ENCODE measurements at places on chromosomes 3 and 15.

DNA sequence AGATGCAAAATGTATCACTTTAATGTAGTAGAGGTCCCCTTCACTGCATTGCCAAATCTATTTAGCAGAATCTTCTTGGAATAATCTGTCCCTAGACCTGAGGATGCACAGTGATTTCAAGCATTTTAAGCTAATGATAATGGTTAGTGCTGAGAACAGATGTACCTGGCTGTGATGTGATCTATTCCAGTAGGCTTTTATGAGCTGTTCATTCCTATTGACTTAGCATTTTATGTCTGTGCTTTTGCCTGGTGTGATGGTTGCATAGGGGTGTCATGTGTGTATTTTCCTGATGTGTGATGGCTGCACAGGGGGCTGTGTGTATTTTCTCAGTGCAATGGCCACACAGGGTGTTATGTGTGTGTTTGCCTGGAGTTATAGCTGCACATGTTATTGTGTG lies 272.9 kb downstream of the TIGIT start:
- DNase-seq, result no peak

DNA sequence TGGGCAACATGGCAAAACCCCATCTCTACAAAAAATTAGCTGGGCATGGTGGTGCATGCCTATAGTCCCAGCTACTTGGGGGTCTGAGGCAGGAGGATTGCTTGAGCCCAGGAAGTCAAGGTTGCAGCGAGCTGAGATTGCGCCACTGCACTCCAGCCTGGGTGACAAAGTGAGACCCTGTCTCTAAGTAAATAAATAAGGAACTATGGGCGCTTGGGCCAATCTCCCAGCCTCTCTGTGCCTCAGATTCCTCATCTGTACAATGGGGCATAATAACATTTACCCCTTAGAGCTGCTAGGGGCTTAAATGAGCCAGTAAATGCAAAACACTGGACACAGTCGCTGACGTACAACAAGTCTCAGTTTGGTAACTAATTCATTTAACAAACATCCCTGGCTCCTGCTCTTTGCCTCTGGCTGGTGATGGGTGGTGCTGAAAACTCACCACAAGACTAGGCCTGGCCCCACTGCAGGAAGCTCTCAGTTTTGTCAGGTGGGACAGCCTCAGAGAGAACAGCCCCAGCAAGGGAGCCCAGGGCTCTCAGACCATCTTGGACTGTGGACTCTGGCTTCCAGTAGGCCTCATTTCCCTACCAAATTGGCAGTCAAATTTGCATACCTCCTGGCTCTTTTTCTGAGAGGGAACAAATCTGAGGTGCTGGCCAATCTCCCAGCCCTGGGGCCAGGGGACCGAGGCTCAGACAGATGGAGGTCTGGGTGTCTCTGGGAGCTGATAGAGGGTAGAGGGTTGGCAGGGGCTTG lies 6.4 kb upstream of the TBC1D2B start:
- no peak for DNase-seq

DNA sequence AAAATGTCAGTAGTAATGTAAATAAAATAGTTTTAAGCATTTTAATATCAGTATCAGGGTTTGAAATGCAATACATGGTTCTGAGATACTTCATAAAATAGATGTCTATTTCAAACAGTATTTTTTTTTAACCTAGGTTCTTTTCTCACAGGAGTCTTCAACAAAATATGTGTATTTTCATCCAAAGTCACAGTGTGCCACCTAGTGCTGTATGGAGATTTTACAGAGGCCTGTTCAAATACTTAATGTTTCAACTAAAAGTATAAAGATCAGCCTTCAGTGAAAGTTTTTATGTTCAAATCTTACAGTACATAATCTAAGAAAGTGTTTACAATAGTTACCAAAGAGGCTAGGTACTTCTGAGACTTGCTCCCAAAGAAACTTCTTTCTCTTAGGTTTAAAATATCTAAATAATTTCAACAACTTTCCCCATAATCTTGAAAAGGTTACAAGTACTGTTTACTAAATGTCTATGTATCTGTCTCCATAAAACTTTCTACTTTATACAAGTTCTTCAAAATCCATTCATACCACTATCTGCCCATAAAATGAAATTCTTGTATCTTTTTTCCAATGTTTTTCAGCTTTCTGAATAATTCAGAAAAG lies 38.3 kb downstream of the SCAPER start:
- DNase-seq, result no peak

DNA sequence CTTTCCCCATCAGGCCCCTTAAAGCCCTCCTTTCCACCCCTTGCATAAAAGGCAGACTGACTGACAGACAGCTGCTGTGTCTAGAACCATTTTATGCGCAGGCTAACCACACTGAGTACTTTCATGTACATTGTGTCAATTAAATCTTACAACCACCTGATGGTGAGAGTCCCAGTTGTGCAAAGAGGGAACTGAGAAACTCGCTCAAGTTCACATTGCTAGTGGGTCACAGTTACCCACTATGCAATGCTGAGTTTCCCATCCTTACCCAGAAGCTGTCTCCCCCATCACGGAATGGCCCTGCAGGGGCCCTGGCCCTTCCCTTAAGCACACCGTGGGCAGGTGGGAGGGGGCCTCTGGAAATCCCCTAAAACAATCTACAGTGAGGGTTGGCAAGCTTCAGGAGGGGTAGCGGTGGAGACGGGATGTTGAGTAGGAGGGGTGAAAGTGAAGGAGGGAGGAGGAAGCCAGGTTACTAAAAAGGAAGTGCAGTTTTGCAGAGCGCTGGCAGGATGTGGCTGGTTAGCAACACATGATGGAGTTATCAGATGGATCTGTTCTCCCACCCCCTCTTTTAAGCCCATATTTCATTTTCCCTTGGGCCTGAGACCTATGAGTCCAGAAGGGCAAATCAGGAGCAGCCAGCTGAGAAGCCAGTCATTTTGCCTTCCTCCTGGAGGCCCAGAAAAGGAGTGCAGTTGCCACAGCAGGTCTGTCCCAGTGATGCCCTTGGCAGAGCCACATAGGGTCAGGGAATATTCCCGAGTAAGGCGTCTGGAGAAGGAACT lies 30.0 kb downstream of the STARD5 start:
- DNase-seq, result peak; percentile 48

DNA sequence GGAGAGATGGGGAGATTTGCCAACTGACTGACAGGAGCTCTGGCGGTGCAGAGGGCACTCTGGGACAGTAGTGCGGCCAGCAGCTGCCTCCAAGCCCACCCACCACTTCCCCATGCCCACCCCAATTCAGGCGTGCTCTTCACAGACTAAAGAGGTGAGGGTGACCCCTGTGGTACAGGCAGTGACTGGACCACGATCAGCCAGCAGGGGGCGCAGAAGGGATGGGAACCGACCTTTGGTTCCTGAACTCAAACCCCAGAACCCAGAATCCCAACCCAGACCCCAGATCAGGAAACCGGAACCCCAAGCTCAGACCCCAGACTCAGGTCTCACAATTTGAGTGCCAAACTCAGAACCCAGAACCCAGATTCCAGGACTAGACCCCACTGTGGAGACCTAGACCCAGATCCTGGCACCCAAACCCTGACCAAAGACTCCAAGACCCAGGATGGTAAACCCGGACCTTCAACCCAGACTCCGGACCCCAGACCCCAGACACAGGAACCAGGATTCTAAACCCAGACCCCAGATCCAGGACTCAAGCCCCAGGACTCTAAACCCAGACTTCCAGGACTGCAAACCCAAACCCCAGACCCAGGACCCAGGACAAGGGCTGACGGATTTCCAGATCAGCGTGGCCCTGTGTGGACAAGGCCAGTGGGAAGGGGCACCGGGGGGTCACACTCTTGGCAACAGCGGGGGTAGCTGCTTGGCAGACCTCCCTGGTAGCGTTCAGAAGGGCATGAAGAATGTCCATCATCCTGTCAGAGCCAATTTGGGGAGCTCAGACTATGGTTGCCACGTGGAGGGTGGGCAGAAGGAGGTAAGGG lies 3.7 kb upstream of the MYL3 start:
- no peak for DNase-seq

DNA sequence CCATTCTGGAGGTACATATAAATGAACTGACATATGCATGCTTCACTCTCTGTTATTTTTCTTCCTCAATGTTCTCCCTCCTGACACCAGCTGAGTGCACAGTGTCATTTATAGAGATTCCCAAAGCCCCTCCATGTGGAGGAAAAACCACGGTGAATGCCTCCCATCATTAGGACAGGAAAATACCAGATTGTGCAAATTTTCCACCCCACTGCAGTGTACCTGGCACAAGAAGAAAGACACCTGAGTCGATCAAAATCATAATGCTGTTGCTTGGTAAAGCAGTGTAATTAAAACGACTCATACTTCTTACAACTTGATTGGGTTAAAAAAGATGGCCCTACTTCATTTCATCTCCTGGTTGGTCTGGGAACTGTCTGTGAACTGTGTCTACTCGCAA lies 290.6 kb downstream of the IL5RA start:
- no peak for DNase-seq

DNA sequence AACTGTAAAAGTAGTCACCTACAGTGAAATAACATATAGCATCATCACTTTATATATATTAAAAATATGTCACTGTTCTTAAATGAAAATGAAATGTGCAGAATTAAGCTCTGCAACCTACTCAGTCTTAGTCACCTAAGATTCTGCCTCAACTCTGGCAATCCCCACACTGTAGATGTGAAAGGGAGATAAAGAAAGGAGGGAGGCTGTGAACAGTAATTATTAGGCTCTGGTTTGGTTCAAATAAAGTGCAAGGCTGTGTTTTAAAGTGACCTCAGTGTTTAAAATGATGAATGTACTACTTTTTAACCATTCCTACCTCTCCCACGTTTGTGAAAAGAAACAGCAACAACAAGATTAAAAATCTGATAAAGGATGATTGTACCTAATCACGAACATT lies 72.2 kb downstream of the ATP8B4 start:
- DNase-seq, result no peak

DNA sequence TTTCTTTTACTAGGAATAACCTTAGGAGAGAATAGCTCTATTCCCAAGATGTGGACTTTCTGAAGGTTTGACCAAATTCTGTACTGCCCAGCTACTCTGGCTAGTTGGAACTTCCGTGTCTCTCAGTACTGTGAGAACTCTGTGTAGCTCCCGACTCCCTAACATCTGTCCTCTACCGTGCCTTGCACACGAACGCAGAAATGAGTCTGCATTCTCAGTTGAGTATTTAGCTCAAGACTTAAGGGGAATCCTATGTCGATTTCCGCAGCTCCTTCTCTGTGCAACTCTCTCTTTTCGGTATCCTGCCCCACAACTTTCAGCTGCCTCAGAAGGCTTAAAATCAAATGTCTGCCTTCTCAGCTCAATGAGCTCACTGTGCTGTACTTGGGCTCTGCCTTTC lies 86.7 kb upstream of the EPHB3 start:
- DNase-seq, result no peak

DNA sequence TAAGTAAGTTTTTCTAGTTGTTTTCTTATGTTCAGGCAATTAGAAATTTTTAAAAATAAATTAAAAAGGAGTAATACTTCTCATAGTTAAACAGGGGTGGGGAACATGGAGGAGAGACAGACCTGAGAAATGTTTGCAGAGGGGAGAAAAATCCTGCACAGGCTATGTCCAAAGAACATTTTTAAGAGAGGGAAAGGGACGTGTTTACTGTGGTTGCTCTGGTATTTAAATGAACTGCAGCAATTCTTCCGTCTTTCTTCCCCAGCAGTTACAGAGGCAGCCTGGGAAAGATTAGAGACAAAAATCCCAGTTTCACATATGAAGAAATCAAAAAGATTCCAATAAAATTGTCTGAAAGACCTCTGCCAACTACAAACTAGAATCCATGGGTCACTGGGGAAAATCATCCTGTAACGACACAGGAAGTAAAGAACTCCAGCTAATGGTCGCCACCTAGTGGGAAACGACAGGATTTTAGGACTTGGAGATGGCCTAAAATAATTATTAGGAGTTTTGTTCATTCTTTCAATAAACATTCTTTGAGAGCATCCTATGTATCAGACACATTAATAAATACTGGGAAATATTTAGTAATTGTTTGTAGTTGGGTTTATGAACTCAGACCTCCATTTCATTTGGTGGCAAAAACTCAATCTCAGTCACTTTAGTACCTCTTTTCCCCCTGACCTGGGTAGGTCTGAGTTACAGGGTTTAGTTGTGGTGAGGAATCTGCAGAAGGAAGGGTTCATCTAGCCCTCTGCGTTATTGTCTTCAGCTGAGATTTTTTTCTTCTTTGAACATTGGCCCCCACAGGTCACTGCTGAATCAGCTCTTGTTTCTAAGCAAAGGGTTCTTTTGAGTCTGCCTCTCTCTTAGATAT lies 69.9 kb upstream of the GOLIM4 start:
- peak; percentile 12 for DNase-seq

- DNase-seq, result no peak
Observed at GRCh38 chr15:78987556-78988360, 42.9 kb upstream of the CTSH start.

GRCh38 chr3:105927741-105928140 lies 58.9 kb upstream of the CBLB start:
- DNase-seq, result no peak

DNA sequence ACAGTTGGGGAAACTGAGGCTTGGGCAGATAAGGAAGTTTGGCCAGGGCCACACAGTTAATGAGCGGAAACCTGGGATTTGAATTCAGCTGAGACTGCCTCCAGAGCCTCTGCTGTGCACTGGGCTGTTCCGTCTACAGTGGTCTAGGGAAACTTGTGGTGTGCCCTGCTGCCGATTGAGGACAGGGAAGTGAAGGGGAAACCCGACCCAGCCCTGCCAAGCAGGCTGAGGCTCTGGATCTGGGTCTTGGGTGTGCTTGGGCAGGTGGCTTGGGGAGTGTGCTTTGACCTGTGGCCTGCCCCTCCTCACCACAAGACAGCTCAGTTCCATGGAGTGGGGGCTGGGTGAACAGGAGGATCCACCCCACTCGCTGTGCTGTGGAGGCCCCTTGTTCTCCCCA lies 17.6 kb downstream of the NISCH start:
- no peak for DNase-seq

GRCh38 chr3:107753494-107753893 lies 230.7 kb downstream of the BBX start:
- DNase-seq, result no peak

DNA sequence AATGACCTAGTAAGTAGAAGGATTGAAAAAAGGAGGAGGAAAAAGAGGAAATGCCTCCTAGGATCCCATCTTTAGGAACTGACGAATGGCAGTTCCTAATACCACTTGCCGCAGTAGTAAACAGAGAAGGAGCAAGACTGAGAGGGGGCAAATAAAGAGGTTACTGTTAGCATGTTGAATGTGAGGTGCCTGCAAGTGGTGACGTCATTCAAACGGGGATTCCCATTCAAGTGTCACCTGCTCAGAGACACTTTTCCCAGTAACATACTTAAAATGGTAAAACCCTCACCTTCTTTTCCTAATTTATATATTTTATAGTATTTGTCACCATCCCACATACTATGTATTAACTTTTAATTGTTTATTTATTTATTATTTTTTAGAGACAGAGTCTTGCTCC lies 178.9 kb downstream of the IL5RA start:
- DNase-seq, result no peak

- no peak for DNase-seq
Observed at GRCh38 chr15:62769604-62770003, 272.9 kb upstream of the TPM1 start.
